ENCODE measurements at places on chromosomes 3 and 15.
A peak's percentile ranks its signal among the peaks of the same experiment; 100 is the strongest.

DNA sequence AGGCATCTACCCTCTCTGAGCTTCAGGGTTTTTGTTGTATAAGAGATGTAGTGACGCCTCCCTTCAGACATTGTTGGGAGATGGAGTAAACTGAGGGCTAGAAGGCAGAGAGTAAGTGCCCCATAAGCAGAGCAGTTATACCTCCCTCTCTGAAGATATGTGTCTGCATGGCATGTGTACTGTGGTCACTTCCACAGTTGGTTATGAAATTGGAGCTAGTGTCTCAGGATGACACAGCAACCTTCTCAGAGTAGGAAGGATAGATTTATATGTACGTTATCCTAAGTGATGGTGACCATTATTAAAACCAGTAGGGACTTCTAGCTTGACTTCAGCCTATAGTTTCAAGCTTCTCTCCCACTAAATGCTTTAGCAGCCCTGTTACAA, 17.9 kb downstream of the PXK start:
- DNase-seq: no peak

DNA sequence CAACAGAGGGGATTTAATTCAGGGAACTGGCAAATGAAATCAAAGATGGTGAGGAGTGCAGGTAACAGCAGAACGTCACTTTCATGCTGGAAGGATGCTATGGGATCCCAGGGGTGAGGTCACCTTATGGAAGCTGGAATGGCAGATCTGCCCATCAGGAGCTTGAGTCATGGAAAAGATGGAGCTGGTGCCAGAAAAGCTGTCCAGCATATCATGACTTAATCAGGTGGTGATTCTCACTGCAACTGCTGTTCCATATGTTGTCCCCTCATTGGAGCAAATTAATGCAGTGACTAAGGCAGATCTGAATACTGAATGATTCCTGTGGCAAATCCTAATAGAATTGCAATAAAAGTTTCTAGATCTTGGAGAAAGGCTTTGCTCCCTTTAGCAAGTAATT, 38.4 kb downstream of the HHLA2 start:
- DNase-seq: no peak

- DNase-seq: peak; percentile 10
Measured at GRCh38 chr3:136142592-136142991, 53.5 kb downstream of the MSL2 start.

- DNase-seq: no peak
Measured at GRCh38 chr3:139797724-139798343, 120.1 kb upstream of the NMNAT3 start.

GRCh38 chr3:162487138-162487537, 990.5 kb downstream of the OTOL1 start:
- DNase-seq: no peak

DNA sequence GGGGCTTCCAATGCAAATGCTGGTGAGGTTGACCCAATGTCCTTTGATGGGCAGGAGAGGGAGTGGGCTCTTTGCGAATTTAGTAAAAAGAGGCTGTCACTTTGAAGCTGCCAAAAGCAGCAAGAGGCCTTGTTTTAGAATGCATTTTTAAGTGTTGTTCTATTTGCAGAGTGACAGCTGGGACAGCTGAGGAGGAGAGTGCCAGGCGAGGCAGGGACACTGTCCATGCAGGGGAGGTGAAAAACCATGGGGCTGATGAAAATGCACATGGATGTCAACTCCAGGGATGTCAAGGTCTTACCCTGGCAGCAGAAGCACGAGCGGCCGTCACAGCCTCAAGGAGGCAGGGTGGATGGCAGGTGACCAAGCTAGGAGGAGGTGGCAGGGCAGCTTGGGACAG, 279.8 kb downstream of the ADAMTS17 start:
- DNase-seq: peak; percentile 46

Measured in NCI-H345 (cell line).